ENCODE measurements at places on chromosomes 6 and 20.
A peak's percentile ranks its signal among the peaks of the same experiment; 100 is the strongest.

DNA sequence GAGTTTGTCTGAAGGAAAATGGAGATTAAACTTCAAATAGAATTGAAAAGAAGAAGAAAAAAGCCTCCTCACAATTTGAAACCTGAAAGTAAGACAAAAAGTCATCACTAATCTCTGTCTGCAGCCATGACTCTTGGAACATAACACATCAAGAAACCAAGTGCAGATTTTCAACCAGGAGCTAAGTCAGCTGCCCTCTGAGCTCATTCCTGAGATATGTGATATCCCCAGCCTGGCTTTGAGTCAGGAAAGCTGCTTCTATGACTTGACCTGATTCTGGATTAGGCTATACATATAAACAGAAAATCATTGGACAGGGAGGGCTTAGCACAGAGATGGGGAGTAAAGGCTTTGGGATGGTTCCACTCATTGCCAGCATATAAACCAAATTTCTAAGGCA is 891.4 kb downstream of the TFAP2A start:
- DNase-seq: no peak

- DNase-seq: no peak
Measured at GRCh38 chr20:13694420-13695150, 55.9 kb upstream of the TASP1 start.

- DNase-seq: no peak
Measured at GRCh38 chr6:148432462-148433195, 90.0 kb downstream of the SASH1 start.

- DNase-seq: no peak
Measured at GRCh38 chr20:9884666-9885065, 45.8 kb upstream of the PAK5 start.

DNA sequence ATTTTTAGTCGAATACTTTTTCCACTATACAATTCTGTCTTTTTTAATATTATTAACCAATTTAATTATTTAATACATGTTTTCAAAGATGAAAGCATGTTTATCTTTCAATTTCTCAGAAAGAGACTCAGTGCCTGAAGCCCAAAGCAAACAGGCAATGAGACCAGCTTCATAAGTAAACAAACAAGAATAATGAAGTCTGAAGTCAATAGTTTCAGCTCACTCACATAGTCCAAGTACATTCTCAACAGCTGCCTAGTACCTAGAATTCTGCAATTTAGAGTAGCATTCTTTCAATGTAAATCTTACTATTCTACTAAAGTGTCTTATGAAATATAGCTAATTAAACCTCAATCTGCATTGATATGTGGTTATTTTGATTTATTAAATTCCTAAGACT is 626.5 kb upstream of the NRSN1 start:
- no peak for DNase-seq

- peak; percentile 14 for DNase-seq
Measured at GRCh38 chr6:170295510-170296422, 4.9 kb upstream of the DLL1 start.

DNA sequence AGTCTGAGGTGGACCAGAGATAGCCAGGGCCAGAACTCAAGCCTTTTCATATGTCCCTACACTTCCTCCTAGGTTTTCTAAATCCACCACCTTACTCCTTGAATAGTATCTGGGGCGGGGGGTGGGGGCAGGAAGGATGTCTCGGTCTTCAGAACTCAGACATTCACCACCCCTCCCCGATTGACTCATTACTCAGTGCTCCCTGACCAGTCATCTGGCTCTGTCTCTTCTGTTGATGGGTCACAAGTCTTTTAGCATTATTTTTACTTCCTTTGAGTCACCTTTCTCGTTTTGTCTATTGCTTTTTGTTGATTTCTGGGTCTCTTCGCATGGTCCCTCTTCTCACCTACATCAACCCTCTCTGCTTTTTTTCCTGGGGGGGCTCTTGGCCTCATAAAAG is 23.3 kb downstream of the NOX3 start:
- no peak for DNase-seq

DNA sequence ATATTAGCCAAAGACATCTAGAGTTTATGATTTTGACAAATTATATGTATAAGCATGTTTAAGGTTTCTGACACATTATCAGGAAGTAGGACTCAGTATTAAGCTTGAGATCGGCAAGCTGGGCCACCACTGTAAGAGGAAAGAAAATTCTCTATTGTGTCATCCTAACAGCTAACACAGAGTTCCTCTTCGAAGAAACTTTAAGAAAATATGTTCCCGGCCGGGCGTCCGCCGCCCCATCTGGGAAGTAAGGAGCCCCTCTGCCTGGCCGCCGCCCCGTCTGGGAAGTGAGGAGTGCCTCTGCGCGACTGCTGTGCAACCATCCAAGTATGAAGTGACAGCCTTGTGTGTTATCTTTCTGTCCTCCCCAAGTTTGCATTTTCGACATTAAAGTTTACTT is 23.0 kb downstream of the USP49 start:
- no peak for DNase-seq

- no peak for DNase-seq
Measured at GRCh38 chr6:22003287-22003686, 293.5 kb downstream of the PRL start.

GRCh38 chr6:168785720-168786511 is 344.9 kb downstream of the SMOC2 start:
- DNase-seq: no peak

DNA sequence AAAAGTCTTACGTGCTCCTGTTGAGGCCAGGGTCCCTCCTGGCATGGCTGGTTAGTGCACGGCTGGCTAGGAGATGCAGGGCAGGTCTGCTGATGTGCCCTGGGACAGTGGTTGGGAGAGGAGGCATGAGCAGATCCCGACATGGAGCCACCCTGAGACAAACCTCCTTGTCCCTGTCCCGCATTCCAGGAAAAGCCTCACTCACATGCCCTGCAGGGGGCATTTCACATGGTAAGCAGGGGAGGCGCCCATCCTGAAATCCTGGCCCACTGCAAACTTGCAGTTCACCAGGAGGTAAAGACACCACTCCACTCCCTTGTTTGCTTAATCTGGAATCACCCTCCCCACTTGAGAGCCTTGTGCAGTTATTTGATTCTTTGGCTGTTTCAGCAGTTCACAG is 116.7 kb upstream of the SLC24A3 start:
- DNase-seq: no peak

Data from activated CD8-positive, alpha-beta memory T cell treated with anti-CD3 and anti-CD28 coated beads for 4 hours (primary cell).